ENCODE measurements at places on chromosomes 16 and 17.
A peak's percentile ranks its signal among the peaks of the same experiment; 100 is the strongest.

DNA sequence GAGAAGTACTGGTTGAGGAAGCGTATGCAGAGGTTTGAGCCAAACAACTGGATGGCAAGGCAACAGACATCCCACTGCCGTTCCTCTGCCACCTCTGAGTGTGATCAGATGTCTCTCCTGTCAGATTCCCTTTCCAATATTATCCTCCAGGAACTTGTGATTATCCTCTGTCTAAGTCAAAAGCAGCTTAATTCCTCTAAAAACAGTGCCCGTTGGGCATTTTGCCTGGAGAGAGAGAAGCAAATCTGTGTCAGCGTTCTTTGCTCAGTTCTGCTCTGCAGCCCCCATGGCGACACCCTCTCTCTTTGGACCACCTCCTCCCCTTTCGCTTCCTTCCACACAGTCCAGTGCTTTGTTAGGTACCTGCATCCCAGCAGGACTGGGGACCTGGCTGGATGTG is 56.1 kb upstream of the TBX2 start:
- no peaks in the 10 kb centered on the region for H3K36me3 ChIP-seq
- no peak overlapping the region for H3K4me3 ChIP-seq
- H3K27me3 ChIP-seq: no peaks in the 10 kb centered on the region
- no peak for DNase-seq
- H3K27ac ChIP-seq: no peak overlapping the region
- peaks cover under 1% of the 10 kb centered on the region for H3K4me1 ChIP-seq

- no peak overlapping the region for H3K27ac ChIP-seq
- DNase-seq: no peak
- no peaks in the 10 kb centered on the region for H3K27me3 ChIP-seq
- H3K36me3 ChIP-seq: peaks cover 4% of the 10 kb centered on the region
- H3K4me1 ChIP-seq: no peaks in the 10 kb centered on the region
These were observed 48.0 kb downstream of the PIPOX start for GRCh38 chr17:29090750-29091605.

- H3K27me3 ChIP-seq: no peaks in the 10 kb centered on the region
- no peak for DNase-seq
- no peaks in the 10 kb centered on the region for H3K36me3 ChIP-seq
- no peak overlapping the region for H3K27ac ChIP-seq
- H3K4me1 ChIP-seq: no peaks in the 10 kb centered on the region
These were observed 142.7 kb upstream of the GNAO1 start for GRCh38 chr16:56048425-56049105.

- H3K36me3 ChIP-seq: peaks cover 27% of the 10 kb centered on the region
- H3K27me3 ChIP-seq: no peaks in the 10 kb centered on the region
- no peak overlapping the region for H3K27ac ChIP-seq
- no peak overlapping the region for H3K4me3 ChIP-seq
- no peaks in the 10 kb centered on the region for H3K4me1 ChIP-seq
- DNase-seq: no peak
These were observed 74.1 kb downstream of the MYH11 start for GRCh38 chr16:15782573-15783365.

DNA sequence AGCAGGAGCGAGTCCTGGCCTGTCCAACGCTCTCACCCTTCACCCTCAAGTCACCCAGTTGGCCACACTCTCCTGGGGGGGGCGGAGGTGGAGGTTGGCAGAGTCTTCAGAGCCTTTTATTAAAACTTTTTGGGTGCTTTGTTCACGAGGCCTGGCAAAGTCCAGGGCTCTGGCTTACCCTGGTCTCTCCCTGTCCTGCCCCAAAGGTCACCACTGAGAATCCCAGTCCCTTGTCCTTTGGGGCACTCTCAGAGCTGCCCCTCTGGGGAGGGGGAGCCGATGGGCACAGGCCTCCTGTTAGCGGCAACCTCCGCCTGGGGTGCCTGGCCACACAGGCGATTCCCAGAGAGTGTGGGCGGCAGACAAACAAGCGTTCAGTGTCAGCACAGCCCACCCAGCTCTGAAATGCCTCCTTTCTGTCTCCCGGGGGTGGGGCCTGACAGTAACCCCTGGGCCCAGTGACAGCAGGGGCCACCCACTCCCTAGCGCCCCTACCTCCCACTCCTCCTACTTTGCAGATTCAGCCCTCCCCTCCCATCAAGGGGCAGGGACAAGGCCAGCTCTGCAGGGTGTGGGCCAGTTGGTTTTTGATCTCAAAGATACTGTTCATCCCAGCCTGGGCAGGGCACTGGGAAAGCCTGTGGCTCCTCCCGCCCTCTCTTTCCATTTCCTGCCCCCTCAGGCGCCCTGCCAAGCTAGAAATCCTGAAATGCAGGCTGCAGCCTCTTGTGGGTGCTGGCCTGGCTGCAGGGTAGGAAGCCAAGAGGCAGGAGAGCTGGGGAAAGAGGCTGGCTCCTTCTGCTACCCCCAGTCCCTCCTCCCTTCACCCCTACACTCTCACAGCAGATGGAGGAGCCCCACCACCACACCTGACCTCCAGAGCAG is 36.6 kb upstream of the EMP2 start:
- H3K4me1 ChIP-seq: no peaks in the 10 kb centered on the region
- DNase-seq: peak; percentile 72
- H3K4me3 ChIP-seq: no peak overlapping the region
- H3K27ac ChIP-seq: no peak overlapping the region
- no peaks in the 10 kb centered on the region for H3K36me3 ChIP-seq
- no peaks in the 10 kb centered on the region for H3K27me3 ChIP-seq

DNA sequence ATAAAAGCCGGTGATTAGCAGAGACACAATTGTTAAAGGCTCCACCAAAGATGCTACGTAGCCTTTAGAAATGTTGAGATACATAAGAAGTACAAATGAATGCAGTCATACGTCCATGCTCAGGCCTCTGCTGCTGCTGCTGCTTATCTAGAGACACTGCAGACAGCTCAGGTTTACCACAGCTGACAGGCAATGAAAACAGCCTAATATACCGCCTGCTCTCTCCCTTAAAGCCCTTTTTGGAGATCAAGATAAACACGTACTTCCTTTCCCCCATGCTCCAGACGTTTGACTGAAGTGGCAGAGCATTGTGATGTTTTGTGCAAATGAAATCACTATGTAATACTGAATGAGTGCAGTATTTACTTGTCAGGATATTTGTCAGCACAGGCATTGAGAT is 185.3 kb downstream of the AATF start:
- no peaks in the 10 kb centered on the region for H3K27me3 ChIP-seq
- H3K4me1 ChIP-seq: no peaks in the 10 kb centered on the region
- no peaks in the 10 kb centered on the region for H3K36me3 ChIP-seq
- no peak overlapping the region for H3K27ac ChIP-seq

DNA sequence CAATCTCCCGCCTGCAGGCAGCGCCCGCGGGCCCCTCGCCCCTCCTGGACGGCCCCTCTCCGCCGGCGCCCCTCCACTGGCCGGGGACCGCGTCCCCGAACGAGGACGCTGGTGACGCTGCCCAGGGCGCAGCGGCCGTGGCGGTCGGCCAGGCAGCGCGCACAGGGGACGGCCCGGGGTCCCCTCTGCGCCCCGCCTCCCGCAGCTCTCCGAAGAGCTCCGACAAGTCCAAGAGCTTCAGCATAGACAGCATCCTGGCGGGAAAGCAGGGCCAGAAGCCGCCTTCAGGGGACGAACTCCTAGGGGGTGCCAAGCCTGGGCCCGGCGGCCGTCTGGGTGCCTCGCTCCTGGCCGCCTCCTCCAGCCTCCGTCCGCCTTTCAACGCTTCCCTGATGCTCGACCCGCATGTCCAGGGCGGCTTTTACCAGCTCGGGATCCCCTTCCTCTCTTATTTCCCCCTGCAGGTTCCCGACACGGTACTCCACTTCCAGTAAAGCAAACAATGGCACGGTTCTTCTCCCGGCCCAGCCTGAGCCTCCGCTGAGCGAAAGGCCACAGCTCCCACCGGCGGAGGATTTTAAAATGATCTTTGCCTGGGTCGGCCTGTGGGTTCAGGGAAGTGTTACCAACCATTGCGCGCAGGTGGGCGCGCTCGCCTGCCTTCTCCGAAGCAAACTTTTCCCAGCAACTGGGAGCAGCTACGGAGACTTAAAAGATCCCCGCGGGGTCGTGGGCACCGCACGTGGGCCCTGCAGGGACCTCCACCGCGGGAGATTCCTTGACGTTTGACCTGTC is 1.1 kb downstream of the FOXL1 start:
- H3K36me3 ChIP-seq: no peaks in the 10 kb centered on the region
- no peaks in the 10 kb centered on the region for H3K27me3 ChIP-seq
- no peaks in the 10 kb centered on the region for H3K4me1 ChIP-seq
- H3K27ac ChIP-seq: peak overlapping the region; percentile 97
- H3K4me3 ChIP-seq: no peak overlapping the region
- no peak for DNase-seq

DNA sequence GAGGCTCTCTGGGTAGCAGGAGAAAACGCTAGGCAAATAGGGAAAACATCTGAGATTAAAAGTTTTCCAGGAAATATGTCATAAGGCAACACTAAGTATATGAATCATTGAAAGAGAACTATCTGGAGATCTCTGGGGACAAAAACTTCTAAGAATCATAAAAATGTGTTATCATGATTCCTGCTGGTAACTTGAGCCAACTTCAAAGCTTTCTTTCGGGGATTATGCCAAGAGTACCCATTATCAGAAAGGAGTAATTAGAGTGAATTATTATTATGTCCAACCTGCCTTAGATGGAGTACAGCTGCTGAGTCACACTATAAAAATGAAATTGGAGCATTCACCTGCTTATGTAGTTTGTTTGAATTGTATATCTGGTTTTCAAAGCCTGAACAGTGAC is 488.5 kb upstream of the SOX9 start:
- H3K36me3 ChIP-seq: no peaks in the 10 kb centered on the region
- no peaks in the 10 kb centered on the region for H3K27me3 ChIP-seq
- no peak overlapping the region for H3K4me3 ChIP-seq
- DNase-seq: no peak
- no peaks in the 10 kb centered on the region for H3K4me1 ChIP-seq

- no peaks in the 10 kb centered on the region for H3K36me3 ChIP-seq
- no peak overlapping the region for H3K4me3 ChIP-seq
- no peak for DNase-seq
- H3K4me1 ChIP-seq: no peaks in the 10 kb centered on the region
These were observed 32.7 kb downstream of the VPS53 start for GRCh38 chr17:681738-682529.

- no peaks in the 10 kb centered on the region for H3K4me1 ChIP-seq
- H3K4me3 ChIP-seq: no peak overlapping the region
- no peaks in the 10 kb centered on the region for H3K36me3 ChIP-seq
- no peak overlapping the region for H3K27ac ChIP-seq
- H3K27me3 ChIP-seq: no peaks in the 10 kb centered on the region
These were observed 220.0 kb downstream of the ZNF423 start for GRCh38 chr16:49635591-49636581.

- peaks cover 2% of the 10 kb centered on the region for H3K4me1 ChIP-seq
- H3K27ac ChIP-seq: peak overlapping the region; percentile 48
- no peaks in the 10 kb centered on the region for H3K27me3 ChIP-seq
- H3K4me3 ChIP-seq: no peak overlapping the region
These were observed 7.6 kb upstream of the CYTH1 start for GRCh38 chr17:78789663-78790181.

DNA sequence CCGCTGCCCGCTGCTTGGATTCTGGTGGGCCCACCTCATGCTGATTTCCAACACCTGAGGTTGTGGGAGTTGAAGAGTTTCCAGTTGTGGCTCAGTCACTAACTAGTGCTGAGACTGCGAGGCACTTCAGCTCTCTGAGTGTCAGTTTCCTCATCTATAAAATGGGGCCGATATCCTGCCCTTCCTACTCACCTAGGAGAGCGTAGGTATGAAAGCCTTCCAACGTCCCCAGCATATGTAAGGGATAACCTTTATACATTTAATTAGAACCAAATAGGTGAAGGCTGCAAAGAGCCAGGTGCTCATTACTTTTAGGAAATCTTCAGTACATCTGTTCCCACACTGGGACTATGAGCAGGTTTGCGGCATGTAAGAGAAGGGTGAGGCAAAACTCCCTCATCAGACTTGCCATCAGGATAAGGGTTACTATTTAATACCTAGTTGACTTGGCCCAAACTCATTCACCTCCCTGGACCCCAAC is 782 bp upstream of the KIF18B start:
- no peaks in the 10 kb centered on the region for H3K36me3 ChIP-seq
- no peak overlapping the region for H3K27ac ChIP-seq
- peak overlapping the region; percentile 37 for H3K4me3 ChIP-seq
- H3K4me1 ChIP-seq: no peaks in the 10 kb centered on the region

- no peaks in the 10 kb centered on the region for H3K36me3 ChIP-seq
- H3K27me3 ChIP-seq: no peaks in the 10 kb centered on the region
- no peak for DNase-seq
- no peak overlapping the region for H3K27ac ChIP-seq
- H3K4me3 ChIP-seq: no peak overlapping the region
- peaks cover 3% of the 10 kb centered on the region for H3K4me1 ChIP-seq
These were observed 53.2 kb downstream of the CDYL2 start for GRCh38 chr16:80751167-80751566.

DNA sequence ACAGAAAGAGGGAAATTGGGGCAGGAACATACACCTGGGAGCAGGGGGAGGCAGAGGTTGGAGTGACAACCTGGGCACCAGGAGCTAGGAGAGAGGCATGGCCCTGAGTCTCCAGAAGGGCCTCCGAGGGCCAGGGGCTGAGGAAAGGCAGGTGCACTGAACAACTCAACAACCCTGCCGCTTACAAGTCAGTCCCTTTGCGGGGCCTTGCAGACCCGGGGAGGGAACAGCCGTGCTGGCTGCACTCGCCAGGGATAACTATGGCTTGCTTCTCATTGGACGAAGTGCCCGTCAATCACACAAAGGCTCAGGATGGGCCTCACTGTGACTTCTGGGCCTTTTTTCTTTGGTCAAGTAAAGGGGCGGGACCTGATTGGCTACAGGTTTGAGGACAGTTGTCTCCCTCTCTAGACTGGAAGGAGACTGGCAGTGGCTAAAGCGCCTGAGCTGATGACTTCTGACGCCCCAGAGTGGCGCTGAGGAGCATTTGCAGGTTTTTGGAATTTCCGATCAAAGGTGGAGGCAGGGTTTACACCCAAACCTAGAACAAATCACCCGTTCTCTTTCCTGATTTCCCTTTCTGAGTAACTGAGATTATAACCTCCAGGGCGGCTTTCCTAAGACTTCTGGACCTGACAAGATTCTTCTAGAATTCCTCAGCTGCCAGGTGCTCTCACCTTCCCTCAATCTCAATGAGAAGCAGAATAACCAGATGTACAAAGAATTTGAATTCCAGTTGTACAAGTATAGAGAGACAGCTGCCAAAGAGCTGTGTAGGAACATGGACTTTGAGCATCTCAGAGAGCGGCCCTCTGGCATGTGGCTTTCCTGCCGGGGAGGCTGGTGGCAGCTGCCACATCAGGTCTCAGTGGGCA is 27.6 kb upstream of the ST6GALNAC2 start:
- H3K36me3 ChIP-seq: no peaks in the 10 kb centered on the region
- no peaks in the 10 kb centered on the region for H3K27me3 ChIP-seq
- no peak overlapping the region for H3K4me3 ChIP-seq
- no peak for DNase-seq
- no peak overlapping the region for H3K27ac ChIP-seq

GRCh38 chr16:61792194-61792909 is 243.9 kb downstream of the CDH8 start:
- no peaks in the 10 kb centered on the region for H3K36me3 ChIP-seq
- H3K27ac ChIP-seq: no peak overlapping the region
- H3K4me3 ChIP-seq: no peak overlapping the region
- DNase-seq: no peak
- H3K27me3 ChIP-seq: no peaks in the 10 kb centered on the region

- peak overlapping the region; percentile 65 for H3K27ac ChIP-seq
- no peak for DNase-seq
- H3K27me3 ChIP-seq: no peaks in the 10 kb centered on the region
- peaks cover 4% of the 10 kb centered on the region for H3K4me1 ChIP-seq
- H3K36me3 ChIP-seq: peaks cover 3% of the 10 kb centered on the region
These were observed 825 bp downstream of the HEATR6 start for GRCh38 chr17:60077672-60078519.
